NCI-H510A treated with DMSO at 0.1 percent for 48 hours (cell line): ENCODE measurements at places on chromosomes 1 and 21.
A peak's percentile ranks its signal among the peaks of the same experiment; 100 is the strongest.

GRCh38 chr21:14706712-14707510, 160.8 kb upstream of the SAMSN1 start:
- no peak for DNase-seq

GRCh38 chr1:76871355-76871974, 4.2 kb downstream of the ST6GALNAC5 start:
- DNase-seq: no peak

- DNase-seq: no peak
Observed at GRCh38 chr1:109516872-109517271, 7.3 kb upstream of the AMIGO1 start.

GRCh38 chr21:16770266-16770665, 742.6 kb upstream of the CXADR start:
- DNase-seq: no peak

- no peak for DNase-seq
Observed at GRCh38 chr1:168766568-168766967, 37.6 kb upstream of the DPT start.

DNA sequence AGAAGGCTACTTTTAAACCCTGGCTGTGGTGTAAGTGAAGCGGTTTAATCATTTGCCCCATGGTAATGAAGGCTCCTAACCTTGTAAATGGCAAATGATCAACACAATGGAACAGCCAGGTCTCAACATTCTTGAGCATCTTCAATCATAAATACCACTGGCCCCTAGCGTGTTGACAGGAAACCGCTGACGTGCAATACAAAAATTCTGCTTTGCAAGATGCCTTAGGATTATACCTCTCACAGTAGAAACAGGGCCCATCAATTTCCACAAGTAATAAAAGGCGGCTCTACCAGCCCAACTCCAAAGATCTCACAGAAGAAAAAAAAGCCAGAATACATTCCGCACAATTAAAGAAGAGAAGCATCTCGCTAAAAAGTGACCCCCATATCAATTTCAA, 32.8 kb downstream of the LGALS8 start:
- no peak for DNase-seq

GRCh38 chr1:197195100-197195499, 48.6 kb upstream of the ASPM start:
- no peak for DNase-seq

DNA sequence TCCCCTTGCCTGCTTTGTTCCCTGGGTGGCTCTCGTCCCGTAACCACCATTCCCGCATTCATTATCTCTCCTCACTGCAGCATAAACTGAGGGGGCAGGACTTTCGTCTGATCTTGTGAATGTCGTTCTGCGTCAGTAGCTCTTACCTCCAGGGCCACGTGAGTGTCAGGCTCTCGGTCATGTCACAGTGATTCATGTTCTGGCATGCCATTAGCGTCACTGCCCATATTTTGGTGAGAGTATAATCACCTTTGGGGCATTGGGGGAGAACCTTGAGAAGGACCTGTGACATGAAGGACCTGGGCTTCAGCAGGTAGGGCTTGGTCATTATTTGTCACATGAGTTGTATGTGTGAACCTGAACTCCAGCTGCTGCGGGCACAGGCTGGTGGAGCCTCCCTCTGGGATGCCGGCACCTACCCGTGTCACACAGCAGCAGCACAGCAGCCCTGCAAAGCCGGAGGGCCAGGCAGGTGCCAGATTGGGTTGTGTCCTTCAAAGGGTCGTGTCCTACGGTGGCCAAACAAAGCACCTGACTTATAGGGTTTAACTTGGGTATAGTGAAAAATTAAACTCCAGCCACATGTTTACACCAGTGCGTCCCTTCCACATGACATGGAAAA, 68.5 kb downstream of the BACE2 start:
- no peak for DNase-seq

GRCh38 chr1:52599236-52599635, 2.9 kb upstream of the GPX7 start:
- no peak for DNase-seq

- DNase-seq: no peak
Observed at GRCh38 chr1:104855550-104855949, 1105.9 kb downstream of the AMY1C start.

GRCh38 chr1:180157576-180158057, 2.9 kb downstream of the QSOX1 start:
- DNase-seq: peak; percentile 59

DNA sequence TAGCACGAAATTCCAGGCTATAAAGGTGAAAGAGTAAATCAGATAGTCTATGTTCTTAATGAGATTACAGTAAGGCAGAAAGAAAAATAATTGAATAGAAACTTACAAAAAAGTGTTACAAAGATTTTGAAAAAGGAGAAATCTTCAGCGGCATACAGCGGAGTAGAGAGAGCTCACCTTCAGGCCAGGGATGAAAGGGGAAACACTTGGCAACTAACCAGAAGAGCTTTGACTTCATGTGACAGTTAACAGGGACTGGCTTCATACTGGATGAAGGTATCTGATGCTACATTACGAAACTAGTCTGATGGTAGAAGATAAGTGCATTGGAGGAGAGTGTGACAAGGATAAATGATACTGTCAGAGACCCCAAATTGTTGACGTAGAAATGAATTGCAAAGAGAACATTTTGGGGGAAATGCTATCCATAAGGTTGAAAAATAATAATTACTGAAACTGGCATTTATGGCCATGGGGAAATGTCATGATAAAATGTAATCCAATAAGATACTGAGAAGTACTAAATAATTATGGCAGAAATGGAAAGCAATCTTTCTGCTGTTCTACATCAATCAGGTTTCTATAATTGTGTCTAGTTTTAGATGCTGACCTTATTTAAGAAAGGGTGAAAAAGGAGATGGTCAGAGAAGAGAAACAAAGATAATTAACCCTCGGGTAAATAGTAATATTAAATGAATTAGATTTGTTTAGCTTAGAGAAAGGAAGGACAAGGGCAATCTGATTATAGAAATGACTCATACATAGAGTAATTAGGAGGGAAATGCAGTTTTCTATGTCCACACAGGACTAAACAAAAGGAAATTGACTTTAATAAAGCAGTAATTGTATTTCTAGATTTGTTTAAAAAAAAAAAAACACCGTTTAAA, 808.7 kb downstream of the NCAM2 start:
- DNase-seq: no peak

DNA sequence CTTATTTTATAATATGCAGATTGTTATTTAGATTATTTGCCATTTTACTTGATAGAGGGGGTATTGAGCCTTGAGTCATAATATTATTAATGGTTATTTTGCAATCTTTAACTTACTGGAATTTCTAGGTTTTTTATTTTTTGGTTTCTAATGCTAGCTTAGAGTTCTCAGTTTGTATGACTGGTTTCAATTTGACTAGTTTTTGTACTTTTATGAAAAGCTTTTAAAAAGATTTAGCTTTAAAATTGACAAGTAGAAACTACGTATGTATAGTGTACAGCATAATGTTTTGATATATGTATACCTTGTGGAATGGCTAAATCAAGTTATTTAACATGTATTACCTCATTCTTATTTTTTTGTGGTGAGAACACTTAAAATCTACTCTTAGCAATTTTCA, 41.5 kb downstream of the CEP350 start:
- no peak for DNase-seq

DNA sequence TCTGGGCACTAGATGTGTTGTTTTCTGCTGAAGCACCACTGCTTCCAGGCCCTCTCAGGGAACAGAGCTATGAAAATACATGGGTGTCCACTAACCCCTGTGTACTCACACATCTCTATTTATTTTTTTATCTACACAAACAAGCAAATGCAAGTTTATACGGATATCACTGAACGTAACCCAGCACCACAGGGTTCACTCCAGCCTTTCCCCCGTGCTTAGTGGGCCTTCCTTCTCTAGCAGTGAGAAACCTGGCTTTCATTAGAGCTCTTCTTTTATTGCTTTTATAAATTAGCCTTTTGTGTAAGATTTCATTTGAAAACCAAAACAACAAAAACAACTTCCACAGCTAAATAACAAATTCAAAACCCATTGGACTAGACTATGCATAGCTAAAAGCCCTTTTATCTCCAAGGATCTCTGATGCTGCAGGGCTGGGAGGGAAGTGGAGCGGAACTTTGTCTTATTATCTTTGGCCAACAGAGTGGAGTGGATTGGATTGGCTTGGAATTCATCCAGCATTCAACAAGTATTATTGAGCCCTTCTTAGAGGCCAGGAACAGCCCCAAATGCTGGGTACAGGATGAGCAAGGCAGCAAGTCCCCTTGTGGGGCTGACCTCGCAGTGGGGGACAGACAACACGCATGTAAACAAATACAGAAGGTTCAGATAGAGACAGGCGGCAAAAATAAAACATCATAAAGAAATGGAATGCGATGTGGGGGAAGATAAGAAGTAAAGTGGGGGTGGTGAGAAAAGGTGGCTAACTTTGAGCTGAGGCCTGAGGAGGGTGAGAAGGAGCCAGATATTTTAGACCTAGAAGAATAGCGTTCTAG, 371.8 kb upstream of the POU3F1 start:
- DNase-seq: no peak

DNA sequence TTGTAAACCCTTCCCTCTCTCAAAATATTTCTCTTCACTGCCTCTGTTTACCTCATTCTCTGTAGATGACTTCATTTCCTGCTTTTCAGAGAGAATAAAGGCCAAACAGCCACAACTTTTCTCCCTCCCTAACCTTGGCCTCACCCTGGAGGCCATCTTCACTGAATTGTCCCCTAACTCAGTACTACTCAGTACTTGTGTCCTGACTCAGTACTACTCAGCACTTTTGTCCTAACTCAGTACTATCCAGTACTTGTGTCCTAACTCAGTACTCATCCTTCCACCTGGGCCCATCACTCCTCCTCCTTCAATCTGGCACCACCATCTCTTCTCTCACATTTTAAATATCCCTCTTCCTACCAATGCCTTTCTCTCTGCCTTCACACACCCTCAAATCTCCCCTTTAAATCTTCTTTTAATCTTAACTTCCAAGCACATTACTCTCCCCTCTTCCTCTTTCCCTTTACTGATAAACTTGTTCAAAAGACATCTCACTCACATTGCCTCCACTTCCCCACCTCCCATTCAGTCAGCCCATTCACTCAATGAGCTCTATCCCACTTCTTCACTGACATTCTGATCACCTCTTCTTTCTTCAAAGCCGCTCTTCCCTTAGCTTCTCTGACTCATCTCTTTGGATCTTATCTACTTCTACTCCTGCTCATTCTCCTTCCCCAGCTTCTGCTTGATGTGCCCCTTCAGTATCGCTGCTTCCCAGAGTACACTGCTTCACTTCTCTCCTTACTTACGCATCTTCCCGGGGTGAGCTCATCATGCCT, 121.4 kb downstream of the RNF220 start:
- no peak for DNase-seq

GRCh38 chr1:184595596-184595995, 159.1 kb downstream of the EDEM3 start:
- no peak for DNase-seq

DNA sequence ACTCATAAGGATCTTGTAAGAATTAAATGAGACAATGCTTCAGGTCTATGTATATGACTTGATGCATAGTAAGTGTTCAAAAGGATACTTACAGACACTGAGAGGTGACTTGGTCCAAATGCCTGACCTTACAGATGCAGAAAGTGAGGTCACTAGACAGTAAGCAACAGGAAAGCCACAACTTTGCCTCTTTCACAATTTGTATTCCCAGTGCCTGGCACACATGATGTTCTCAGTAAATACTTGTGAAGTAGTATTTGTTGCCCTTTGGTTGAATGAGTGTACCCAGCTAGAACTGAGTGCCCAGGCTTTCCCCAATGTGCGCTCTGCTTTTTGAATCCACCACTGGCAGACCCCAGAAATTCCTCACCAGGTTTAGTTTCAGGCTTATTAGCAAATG, 105.1 kb downstream of the BEND5 start:
- DNase-seq: no peak

- peak; percentile 48 for DNase-seq
Observed at GRCh38 chr21:38787461-38788274, 18.1 kb upstream of the ETS2 start.

DNA sequence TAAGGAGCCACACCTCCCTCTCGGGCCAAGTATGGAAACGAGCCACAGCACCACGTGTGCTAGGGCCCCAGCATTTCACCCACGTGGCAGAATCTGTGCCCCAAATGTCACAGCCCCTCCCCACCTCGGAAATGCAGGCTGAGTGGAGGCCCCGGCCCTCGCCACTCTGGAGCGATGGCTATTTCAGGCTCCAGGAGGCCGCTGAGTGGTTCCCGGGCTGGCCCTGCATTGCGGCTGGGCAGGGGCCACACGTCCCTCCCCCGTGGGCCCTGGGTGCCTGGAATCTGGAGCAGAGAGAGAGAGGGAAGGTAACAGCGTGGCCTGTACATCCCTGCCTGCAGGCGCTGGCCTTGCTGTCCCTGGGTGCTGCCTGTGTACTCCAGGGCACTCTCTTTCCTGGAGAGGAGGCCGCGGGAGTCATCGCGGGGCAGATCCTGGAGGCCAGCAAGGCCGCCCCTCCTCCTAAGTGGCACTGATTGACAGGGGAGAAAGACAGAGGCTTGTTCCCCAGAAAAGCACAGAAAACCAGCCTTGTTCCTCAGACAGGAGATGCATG, 68.0 kb upstream of the TRAPPC10 start:
- DNase-seq: no peak

DNA sequence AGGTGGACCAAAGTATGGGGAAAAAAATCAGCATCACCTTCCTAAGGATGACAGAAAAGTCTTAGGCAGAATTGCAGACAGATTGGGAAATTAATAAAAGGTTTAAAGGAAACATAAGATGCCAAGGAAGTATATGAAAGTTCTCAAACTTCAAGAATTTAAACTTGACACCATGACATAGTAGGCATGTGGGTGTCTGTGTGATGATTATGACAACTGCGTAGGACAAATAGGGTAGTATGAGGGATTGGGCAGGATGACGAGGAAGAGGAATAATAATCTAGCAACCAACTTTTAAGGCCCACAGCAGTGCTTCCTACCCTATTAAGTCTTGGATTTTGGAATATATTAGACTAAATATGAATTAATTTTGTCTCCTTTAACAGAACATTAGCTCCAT, 52.4 kb downstream of the HNRNPR start:
- no peak for DNase-seq

DNA sequence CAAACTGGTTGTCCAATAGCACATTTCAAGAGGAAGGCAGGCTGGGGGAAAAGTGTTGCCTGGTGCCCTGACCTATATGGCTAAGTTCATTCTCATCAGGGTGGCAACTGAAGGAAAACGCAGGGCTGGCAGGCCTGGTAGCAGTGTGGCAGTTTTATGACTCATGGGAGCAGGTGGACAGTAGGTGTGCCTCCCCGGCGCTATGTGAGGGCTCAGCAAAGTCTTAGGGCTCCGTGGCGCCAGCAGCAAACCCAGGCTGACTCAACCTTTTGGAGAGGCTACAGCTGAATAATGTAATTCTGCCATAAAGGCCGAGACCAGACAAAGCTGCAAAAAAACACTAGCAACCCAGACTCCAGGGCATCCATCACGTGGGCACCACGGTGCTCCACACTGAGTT, 23.6 kb downstream of the GADD45A start:
- peak; percentile 31 for DNase-seq

- DNase-seq: peak; percentile 37
Observed at GRCh38 chr21:35206141-35207125, 157.3 kb upstream of the RUNX1 start.

- peak; percentile 22 for DNase-seq
Observed at GRCh38 chr1:235503403-235504121, 690 bp downstream of the B3GALNT2 start.

- no peak for DNase-seq
Observed at GRCh38 chr1:29050166-29050565, 73.5 kb downstream of the TMEM200B start.

GRCh38 chr21:41726630-41726969, 40.3 kb downstream of the RIPK4 start:
- DNase-seq: peak; percentile 38
